ENCODE measurements at places on chromosomes 16 and 17.

GRCh38 chr16:15055141-15056053 is 477 bp downstream of the NTAN1 start:
- peak; percentile 61 for DNase-seq

GRCh38 chr17:6786618-6787017 is 10.6 kb downstream of the FBXO39 start:
- peak; percentile 92 for DNase-seq

- DNase-seq = no peak
Observed at GRCh38 chr17:7961421-7961820, 29.4 kb downstream of the CNTROB start.

DNA sequence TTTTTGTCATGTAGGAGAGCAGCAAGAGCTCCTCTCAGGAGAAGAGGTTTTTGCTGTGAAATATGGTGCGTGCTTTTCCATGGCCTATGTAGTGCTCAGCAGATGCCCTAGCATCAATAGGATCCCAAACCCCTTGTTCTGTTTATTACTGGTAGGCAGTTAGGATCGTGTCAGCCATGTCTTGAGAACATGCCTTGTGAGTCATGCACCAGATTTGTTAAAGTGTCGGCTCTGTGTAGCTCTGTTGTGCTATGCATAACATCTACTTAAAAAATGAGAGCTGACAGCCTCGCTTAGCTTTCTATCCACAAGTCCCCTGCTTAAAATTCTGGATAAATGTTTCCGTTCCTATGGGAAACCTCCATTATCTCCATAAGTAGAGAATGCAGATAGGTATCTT is 4.4 kb upstream of the EIF4A3 start:
- DNase-seq = no peak

DNA sequence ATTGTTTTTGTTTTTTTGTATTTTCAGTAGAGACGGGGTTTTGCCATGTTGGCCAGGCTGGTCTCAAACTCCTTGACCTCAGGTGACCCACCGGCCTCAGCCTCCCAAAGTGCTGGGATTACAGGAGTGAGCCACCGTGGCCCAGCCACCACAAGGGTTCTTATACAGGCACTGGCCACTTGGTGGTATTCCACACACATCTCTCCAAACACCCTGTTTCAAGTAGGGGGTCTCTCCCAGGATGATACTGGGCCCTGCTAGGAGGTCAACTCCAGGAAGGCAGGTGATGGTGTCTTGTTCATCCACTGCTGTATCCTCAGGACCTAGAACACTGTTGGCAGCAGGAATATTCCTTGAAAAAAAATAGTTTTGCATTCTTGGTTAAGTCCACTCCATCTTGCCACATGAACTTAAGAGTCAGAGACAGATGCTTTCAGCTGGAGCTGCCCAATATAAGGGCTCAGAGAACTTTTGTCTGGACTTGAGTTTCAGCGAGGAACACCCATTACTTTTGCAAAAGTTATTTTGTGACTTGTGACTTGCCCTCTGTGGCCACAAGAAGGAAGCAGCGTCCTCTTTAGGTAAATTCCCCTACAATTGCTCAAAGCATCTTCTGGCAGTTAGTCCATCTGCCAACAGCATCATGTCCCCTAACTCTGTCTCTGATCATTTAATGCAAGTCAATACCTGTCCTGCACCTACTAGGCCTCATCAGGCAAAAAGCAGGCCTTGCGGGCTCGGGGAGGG is 7.4 kb upstream of the EEF2K start:
- no peak for DNase-seq

DNA sequence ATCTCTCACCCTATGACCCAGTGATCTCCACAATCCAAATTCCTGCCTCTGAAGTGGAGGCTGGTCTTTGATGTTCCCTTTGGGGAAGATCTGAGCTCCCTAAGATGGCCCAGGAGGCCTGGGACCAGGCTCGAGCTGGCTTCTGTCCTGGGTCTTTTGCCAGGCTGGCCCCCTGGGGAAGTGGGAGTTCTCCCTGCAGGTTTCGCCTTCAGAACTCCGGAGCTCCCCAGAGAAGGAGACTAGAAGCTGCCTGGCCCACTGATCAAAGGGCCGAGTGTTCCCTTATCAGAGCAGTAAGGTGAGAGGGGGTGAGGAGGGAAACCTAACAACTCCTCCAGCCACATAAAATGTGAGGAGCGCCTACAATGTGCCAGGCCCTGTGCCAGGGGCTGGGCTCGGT is 147.1 kb downstream of the IRF8 start:
- DNase-seq = no peak

- no peak for DNase-seq
Observed at GRCh38 chr16:275041-275641, 603 bp downstream of the RGS11 start.

DNA sequence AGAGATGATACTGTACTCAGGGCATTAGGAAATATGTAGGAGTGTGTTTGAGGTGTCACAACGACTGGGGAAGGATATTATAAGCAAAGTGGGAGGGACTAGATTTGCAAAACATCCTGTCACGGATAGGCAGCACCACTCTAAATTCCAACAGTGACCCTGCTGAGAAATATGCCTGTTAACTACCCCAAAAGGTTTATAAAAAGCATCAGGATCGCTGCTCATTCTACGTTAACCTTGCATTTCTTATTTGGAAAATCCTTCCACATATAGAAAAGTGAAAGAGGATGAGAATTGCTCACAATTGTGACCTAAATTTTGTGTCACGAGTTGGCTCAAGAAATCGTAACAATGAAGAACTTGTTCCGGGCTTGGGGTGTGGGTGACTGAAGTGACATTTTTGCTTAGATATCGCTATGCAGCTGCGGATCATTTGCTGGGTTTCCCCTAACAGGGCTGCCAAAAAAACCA is 51.6 kb downstream of the N4BP1 start:
- DNase-seq = peak; percentile 46

DNA sequence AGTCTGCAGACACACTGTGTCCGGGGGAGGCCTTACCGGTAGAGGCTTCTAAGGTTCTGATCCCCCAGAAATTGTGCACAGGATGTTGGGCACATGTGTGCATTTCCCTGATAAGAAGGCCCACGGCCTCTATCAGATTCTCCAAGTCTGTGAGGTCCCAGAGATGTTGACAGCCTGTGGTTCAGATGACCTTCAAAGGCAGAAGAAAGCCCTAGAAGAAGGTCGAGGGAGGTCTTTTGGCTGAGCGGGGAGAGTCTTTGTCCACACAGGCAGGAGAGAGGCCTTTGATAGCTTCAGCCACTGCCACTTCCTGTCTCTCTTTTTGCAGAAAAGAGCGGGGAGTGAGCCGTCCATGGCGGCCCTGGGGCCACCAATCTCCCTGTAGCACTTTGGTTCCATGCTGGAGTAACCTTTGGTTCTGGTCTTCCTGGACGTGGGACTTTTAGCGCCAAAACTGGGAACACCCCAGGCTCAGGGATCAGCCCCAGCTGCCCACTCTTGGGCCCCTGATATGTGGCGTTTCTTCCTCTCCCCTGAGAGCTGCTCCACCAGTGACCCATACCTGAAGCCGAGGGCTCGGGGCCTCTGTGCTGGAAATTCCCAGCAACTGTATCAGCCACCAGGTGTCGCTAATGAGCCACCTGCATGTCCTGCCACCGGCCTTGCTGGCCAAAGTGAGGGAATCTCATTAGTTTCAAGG is 28.1 kb upstream of the LGALS9 start:
- peak; percentile 88 for DNase-seq

GRCh38 chr16:88016964-88017363 is 65.7 kb downstream of the BANP start:
- no peak for DNase-seq

DNA sequence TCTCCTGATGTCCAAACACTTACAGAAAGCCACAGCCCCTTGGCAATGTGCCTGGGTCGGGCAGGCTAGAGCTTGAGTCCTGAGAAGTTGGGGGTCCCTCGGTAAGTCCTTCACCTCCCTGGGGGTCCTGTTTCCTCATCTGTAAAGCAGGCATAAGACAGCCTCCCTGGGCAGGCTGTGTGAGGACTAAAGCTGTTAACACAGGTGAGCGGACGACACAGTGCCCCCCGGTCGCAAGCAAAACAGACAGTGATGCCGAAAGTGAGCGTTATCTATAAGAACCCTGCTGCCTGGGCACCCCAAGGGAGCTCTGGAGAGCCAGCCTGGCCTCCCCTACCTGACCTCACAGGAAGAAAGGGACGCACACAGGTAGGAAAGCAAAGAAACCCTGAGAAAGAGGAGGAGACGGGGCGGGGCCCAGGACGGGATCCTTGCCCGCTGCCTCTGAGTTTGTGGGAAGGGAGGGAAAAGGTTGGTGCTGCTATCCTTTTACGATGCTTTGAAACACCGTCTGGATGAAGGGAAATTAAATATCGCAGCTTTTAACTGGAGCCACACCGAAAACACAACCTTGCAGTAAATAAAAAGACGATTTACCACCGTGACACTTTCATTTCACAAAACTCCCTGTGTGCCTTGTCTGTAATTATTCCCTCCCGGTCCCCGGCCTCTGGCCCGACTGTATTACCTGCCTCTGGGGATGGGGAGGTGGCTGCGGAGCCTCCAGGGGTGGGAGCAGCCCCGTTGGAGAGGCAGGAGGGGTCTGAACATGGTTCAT is 67.1 kb downstream of the ENGASE start:
- no peak for DNase-seq

GRCh38 chr17:19285213-19285900 is 48.2 kb downstream of the EPN2 start:
- no peak for DNase-seq

DNA sequence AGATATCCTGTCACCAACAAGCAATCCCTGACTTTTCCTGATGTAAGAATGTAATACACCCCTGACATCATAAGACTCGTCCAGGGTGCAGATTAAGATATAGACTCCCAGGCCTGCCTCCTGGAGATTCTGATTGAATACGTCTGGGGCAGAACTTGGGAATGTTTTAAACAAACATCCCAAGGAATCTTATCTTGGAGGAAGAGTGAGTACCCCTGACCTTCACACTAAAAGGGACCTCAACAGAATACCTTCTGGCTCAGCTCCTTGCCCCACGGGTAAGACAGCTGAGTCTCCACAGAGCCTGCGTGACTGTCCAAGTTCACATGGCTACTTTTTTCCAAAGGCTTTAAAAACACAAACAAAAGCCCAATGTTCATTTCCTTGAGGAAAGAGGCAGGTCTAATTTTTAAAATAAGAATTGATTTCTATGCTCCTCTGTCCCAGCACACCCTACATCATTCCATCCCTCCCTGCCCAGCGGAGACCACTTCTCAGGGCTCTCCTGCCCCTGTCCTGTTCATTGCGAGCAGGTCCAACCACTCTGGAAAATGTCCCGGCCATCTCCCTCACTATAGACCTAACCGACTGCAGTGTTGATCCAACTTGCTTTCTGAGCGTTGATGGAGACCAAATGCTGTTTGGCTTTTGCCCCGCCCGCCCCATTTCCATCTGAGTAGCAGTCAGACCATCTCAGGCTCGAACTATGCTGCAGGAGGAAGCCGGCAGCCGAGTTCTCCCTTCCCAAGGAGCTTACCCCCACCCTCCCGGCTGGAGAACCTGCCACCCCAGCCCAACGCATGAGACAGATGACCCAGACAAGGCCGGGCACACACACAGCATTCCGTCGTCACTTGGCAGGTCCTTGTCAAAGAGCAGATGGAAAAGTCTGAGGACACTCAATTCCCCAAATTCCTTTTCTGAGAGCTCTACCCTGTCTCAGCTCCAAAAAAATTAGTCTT is 44.1 kb upstream of the MYH10 start:
- peak; percentile 9 for DNase-seq

- peak; percentile 27 for DNase-seq
Observed at GRCh38 chr17:44204441-44204882, 4.8 kb upstream of the ATXN7L3 start.

- no peak for DNase-seq
Observed at GRCh38 chr16:19142939-19143598, 25.0 kb upstream of the SYT17 start.

- no peak for DNase-seq
Observed at GRCh38 chr17:61843435-61843834, 19.9 kb downstream of the BRIP1 start.

DNA sequence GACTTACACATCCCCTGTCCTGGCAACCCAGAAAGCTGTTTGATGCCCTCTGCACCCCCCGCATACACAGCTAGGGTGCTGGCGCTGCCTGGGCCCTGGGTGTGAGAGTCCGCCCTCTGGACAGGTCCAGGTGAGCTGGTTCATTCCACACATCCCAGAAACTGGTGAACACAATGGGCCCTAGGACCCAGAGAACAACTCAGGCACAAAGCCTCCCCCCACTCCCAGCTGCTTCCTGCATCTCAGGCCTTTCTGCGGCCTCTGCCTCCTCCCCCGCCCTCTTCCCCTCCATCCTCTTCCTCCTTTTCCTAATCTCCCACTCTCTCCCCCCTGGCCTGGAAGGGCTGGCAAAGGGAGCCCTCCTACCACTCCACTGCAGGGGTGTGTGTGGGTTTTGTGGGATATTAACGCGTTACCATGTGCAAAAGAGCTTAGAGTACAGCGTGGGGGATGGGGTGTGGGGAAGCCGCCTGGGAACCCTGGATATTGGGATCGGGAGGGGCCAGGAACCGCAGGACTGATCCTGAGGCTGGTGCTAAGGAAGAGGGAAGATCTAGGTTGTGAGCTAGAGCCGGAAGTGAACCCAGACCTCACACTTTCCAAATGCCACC is 1.6 kb upstream of the PPP1R9B start:
- peak; percentile 90 for DNase-seq

DNA sequence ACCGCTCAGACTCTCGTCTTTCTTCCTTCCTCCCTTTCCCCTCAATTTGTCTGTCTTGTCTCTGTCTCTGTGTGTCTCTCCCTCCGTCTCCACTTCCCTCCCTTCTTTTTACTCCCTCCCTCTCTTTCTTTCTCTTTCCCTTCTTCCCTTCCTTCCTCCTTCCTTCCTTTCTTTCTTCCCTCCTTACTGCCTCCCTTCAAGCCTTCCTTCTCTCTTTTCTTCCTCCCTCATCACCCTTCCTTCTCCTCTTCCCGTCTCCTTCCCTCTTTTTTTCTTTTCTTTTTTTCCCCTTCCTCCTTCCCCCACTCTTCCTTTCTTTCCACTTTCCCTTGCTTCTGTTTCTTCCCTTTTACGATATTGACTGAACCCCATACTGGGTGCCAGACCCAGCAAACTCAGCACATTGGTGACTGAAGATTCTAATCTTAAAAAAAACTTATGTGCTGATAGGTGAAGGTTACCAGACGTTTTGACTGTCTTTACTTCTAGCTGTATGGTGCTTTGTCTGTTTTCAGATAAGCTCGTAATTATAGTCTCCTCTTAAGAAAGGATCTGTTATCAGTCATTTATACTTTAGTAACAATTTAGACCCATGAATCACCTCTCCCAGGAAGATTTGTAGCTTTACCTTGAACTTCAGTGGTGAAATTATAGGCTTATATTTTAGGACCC is 481 bp upstream of the BRD7 start:
- DNase-seq = no peak

DNA sequence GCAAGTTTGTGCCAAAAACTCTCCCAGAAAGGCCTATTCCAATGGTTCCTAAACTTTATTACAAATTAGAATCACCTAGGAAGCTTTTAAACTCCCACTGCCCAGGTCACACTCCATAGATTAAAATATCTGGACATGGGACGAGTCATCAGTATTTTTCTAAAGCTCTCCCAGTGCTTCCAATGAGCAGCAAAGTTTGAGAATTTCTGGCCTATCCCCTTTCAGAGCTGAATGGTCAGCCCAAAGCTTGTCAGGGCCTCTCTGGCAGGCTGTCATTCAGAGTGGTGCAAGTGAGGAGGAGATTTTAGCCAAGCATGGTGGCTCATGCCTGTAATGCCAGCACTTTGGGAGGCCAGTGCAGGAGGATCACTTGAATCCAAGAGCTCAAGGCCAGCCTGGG is 2.4 kb downstream of the BCL6B start:
- DNase-seq = no peak
